ENCODE measurements at places on chromosomes 5 and 9.

- no peak for DNase-seq
Measured at GRCh38 chr9:72952914-72953313, at the start of gene ALDH1A1. Gene ALDH1A1, minus strand, starts transcription at chr9:72953053. Its CDS starts 53 bp downstream, at chr9:72953000.

DNA sequence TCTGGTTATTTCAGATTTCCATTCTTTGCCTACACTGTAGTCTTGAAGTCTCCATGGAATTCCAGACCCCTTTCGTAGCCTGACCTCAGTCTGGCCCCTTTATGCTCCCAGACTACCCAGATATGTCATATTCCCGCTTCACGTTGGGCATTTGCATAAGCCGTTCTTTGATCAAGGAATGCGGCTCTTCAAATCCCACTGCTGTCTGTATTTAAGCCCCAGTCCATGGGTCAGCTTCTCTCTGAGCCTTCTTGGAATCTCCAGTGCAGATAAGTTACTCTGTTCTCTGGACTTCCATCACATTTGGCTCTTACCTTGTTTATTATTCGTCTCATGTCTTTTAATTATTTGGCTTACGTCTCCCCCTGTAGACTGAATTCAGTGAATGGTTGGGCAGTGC lies 97.4 kb downstream of the PARP8 start:
- DNase-seq: no peak

- DNase-seq: no peak
Measured at GRCh38 chr5:106656821-106657220, 1013.9 kb downstream of the EFNA5 start.

DNA sequence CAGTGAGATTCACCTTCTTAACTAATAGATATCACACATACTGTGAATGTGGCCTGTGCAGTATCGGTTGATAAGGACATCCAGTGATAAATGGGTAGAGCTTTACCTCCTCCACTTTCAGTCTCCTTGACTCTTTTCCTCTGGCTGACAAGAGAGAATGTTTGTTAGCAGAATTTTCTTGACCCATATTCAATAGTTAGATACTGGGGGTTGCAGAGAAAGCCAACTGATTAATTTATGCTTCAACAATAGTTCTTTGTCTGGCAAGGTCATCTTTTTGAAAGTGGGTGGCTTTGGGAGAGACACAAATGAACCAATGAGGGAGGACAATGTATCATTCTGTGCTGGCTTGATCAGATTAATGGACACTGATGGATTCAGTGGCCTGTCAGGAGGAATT lies 30.3 kb downstream of the TTC23L start:
- no peak for DNase-seq

Measured in non-pigmented ciliary epithelial cell (primary cell).